NCI-H460 (cell line): ENCODE measurements at places on chromosomes 13 and 19.
A peak's percentile ranks its signal among the peaks of the same experiment; 100 is the strongest.

- no peak for DNase-seq
Observed at GRCh38 chr13:68749796-68750195, 1357.8 kb upstream of the ATXN8OS start.

DNA sequence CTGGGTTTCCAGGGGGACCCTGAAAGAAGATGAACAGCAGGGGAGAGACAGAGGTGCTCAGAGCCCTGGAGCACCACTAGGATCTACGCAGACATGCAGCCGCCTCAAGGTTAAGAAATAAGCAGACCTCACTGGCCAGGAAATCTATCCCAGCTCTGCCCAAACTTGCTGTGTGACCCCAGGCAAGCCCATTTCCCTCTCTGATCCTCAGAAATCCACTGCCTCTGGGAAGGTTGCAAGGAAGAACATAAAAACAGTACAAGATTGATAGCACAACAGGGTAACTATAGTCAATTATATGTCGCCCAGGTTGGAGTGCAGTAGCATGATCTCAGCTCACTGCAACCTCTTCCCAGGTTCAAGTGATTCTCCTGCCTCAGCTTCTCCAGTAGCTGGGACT lies 20.8 kb downstream of the COL5A3 start:
- no peak for DNase-seq

DNA sequence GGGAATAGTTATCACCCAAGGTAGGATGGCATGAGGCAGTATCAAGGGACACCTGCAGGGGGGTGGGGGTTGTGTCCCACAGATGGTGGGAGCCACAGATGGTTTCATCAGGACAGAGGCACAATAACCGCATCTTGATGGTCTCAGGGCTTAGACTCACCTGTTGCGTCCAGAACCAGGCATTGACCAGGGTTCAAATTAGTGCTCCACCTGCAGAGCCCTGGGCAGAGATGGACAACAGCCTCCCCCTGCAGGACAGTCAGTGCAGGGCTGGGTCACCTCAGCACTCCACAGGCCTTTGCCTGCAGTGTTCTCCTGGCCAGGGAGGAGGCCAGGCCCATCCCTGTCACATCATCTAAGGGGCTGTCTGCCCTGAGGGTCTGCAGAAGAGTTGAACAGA lies 14.5 kb upstream of the CEACAM1 start:
- no peak for DNase-seq

DNA sequence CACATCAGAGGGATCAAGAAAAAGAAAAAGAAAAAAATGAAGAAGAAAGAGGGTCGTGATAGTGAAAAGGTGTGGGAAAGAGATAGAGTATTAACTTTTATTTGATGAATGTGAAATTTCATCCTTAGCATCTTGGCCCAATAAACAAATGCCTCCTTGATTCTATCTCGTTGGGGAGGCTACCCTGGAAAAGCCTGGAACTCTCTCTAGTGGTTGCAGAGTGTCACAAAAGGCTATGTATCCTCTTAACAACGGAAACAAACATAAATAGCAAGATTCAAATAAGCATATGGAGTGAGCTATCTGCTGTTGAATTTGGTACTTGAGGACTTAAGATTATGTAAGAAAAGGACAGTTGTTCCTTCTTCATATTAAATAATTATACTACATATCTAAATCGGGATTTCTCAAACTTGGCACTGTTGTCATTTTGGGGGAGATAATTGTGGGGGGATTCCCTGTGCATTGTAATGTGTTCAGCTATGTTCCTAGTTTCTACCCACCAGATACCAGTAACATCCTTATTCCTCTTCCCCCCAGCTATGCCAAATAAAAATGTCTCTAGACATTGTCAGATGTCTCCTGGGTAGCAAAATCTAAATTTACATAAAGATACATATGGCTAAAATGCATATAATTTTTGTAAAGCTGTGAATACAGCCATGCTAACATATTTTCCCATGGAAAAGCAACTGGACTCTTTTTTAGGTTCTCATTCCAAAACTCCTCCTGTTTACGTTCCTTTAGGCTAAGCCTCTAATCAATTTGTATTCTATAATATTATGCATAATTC lies 557.2 kb downstream of the DCT start:
- no peak for DNase-seq

DNA sequence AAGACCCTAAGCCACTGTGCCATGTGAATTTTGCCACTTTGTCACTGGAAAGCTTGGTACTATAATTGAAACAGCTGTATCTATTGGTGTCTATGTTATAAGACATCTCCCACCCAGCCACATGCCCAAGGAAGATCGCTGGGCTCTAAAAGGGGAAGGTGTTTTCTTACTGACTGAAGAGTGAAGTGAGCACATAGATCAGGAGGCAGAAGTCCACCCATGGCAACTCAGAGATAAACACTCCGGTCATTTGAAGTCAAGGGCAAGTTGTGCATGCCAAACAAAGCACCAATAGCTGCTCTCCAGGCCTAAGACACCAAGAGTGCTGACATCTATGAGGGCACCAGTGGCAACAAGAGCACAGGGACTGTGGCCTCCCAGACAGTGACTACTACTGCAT lies 153.8 kb downstream of the KCTD12 start:
- DNase-seq: no peak

GRCh38 chr13:62280590-62280989 lies 864.9 kb upstream of the PCDH20 start:
- DNase-seq: no peak

GRCh38 chr13:80952158-80952557 lies 611.2 kb upstream of the SPRY2 start:
- DNase-seq: no peak

DNA sequence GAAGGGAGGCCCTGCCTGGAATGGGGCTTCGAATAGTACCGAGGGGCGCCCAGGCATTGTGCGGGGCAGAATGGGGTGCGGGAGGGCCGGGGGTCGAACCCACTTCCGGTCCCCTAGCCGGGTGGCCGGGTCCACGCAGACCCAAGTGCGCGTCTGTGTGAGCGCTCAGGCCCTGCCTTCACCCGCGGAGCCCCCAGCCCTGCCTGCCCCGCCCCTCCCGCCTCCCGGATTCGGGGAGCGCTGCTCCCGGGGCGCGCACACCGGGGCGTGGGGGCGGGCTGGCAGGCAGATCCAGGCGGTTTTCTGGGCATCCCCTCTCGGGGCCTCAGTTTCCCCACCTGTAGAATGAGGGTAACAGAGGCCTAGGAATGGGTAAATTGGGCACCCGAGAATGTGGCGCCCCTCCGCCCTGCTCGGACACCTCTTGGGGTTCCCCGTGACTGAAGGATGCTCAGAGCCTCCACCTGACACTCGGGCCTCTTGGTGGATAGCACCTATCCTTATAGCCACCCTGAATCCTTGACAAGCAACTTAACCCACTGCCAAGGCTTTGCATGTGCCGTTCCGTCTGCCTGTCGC lies 682 bp downstream of the PIK3R2 start:
- DNase-seq: no peak

DNA sequence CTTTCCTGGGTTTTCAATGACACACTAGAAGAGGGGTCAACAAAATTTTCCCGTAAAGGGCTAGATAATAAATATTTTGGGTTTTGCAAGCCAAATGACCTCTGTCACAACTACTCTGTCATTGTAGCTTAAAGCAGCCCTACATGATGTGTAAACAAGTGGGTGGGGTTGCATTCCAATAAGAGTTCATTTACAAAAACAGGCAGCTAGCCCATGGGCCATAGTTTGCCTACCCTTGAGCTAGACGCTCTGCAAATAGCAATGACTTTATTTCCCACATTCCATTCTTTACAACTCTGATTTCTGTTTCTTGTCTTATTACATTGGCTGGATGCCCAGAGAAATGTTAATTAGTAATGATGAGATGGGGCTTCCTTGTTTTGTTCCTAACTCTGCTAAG lies 76.0 kb downstream of the ZNF557 start:
- DNase-seq: no peak

DNA sequence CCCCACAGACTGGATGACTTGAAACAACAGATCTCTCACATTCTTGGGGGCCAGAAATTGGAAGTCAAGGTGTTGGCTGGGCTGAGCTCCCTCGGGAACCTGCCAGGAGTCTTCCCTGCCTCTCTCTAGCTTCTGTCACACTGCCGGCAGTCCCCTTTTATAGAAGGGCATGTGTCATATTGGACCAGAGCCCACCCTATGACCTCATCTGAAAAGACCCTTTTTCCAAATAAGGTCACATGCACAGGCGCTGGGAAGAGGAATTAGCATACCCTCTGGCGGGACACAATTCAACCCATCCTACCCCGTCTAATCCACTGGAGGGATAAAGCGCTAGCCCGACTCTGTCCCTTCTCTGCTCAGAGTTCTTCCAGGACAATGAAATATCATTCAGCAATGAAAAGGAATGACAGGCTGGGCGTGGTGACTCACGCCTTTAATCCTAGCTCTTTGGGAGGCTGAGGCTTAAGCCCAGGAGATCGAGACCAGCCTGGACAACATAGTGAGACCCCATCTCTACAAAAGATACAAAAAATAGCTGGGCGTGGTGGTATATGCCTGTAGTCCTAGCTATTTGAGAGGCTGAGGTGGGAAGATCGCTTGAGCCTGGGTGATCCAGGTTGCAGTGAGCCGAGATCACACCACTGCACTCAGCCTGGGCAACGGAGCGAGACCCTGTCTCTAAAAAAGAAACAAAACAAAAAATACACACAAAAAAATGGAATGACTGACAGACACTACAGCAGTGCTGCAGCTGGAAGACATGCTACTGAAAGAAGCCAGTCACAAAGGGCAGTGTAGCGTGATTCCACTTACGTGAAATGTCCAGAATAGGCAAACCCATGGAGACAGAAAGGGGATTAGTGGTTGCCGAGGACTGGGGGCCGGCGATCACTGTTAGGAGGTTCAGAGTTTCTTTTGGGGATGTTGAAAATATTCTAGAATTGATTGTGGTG lies 28.5 kb downstream of the MEIS3 start:
- no peak for DNase-seq

DNA sequence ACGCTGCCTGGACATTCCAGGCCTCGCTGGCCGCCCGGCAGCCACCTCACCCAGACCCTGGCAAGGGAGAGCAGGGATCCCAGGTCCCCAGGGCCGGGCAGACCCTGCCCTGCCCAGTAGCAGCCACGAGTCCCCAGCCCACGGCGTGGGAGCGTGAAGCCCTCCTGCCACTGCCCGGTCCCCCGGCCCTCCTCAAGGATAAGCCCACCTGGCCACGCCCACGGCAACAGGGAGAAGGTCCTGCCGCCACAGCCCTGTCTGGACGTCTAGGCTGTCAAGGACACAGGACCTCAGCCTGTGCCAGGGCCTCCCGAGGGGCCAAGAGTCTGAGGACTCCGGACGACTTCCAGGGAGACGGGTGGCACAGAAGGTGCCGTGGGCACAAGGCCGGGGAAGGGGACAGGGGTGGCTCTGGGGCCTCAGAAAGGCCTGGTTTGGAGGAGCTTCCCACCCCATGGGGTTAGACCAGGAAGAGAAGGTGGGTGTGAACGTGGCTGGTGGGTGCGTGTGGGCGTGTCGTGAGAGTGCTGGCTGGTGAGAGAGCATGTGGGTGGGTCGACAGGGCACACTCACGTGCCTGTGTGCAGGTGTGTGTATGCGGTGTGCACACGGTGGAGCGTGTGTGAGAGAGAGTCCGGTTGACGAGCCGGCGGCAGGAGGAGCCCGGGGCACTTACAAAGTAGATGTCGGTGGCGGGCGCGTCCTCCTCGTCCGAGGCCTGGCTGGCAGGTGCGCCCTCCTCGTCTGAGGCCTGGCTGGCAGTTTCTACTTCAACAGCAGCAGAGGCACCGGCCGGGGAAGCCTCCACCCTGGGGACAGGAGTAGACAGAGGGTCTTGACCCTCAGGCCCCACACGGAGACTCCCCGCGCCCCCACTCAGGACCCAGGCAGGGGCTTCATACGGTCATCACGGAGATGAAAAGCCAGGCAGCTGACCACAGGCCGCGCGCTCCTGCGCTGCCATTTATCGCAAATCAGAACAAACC lies 11.9 kb upstream of the CACTIN start:
- no peak for DNase-seq

GRCh38 chr13:30545320-30545719 lies 72.4 kb upstream of the USPL1 start:
- DNase-seq: no peak

DNA sequence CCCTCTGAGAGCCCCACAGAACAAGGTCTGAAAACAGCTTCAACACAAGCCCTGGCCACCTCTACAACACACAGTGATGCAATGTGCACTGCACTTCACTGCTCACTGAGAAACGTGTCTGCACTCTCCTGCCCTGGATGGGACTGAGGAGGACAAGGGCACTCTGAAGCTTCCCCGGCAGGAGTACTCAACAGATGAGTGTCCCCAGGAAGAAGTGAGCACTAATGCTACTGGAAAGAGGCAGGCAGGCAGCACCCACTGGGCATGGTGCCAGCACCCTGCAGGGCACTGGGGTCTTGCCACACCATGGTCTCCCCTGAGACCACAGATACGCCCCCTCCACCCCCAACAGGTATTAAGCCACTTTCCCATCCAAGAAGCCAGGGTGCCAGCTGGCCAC lies 17.7 kb upstream of the SLC35E1 start:
- no peak for DNase-seq

DNA sequence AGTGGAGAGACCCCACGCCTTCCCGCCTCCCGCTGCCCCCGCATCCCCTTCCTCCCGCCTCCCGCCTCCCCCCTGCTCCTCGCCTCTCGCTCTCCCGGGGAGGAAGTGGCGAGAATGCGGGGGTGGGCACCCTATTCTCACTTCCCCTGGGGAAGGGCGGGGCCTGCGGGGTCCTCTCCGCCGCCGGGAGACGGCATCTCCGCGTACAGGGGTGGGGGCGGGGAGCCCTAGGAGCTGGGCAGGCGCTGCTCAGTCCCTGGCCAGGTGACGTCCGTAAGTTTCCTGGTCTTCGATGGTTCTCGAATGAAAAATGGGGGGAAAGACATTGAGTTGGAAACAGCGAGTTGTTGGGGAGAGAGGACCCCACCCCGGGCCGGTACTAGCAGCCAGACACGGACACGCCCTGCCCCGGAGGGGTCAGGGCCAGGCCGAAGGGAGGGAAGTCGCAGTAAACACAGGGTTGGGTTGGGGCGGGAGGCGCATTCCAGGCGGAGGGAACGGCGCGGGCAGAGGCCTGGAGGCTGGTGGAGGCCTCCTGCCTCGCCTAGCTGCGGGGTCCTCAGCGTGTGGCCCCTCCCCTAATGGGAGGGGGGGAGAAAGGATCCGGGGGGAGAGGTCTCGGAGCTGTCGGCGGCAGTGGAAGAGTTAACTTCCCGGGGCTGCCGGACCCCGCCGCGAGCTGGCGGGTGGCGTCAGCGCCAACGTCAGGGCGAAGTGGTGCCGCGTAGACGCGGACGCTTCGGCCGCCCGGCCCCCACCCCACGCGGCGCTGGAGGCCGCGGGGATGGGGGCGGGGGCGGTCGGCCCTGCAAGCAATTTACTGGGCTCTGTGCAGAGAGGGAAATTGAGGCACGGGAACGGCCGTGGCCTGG lies 10.4 kb upstream of the JUND start:
- DNase-seq: peak; percentile 69

GRCh38 chr13:33185853-33186252 lies 99.7 kb downstream of the STARD13 start:
- no peak for DNase-seq

- DNase-seq: no peak
Observed at GRCh38 chr19:3100331-3100730, 6.2 kb downstream of the GNA11 start.

- no peak for DNase-seq
Observed at GRCh38 chr19:31174948-31175347, 174.3 kb downstream of the TSHZ3 start.
